ENCODE measurements at places on chromosomes 7 and 10.

GRCh38 chr10:125084191-125084613, 76.2 kb downstream of the CTBP2 start:
- no peak for DNase-seq

- DNase-seq, result no peak
Measured at GRCh38 chr7:4612939-4613841, 68.9 kb upstream of the FOXK1 start.

DNA sequence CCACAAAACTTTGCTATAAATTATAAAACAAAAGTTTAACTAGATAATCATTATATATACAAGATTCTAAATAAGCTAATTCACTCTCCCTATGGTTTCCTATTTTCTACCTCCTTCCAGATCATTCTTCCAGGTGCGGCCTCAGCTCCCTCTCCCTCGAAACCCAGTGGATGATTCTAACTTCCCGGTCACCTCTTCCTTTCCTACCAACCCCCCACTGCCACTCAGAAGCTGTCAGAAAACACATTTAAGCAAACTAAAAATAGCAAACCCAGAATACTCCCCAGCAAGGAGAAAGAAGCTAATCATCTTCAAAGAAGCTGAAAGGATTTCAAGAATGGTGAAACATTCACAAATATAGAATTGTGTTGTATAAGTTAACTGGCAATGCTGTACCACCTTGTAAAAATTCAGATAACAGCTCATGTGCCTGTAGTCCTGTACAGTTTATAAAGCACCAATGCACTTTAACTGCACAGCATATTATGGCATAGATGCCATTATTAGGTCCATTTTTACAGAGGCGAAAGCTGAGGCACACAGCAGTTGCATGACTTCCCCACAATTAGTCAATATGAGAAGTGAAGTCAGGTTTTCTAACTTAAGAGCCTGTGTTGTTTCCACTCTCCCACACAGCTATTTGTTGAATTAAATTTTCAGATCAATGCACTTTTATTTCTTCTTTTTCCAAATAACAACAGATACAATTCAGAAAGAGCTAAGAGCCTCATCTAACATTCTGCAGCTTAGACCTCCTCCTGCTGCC, 13.7 kb upstream of the DNTT start:
- no peak for DNase-seq

DNA sequence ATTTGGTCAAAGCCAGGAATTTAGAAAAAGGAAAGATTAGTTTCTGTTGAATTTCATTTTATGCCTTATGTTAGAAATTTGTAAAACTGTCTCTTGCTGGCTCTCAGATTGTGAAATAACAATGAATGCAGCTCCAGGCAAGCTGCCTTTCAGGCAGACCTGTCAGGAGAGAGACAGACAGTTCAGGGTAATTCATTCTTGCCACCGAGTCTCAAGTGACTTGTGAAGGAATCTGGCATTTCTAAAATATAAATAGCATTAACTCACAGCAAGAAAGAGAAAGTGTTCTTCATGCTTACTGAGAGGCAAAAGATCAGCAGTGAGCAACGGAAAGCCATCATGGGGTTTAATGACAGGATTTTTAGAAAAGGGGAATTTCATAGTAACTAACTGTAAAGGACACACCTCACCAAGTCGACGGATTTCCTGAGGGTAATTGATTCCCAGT, 442.3 kb upstream of the AKR1E2 start:
- DNase-seq, result no peak

- no peak for DNase-seq
Measured at GRCh38 chr10:73756183-73756582, 12.0 kb downstream of the SEC24C start.

- DNase-seq, result peak; percentile 43
Measured at GRCh38 chr7:137890449-137890921, 43.7 kb upstream of the DGKI start.
